Activated naive CD4-positive, alpha-beta T cell treated with Interleukin-2 at 50 U/mL for 16 hours (primary cell): ENCODE measurements at places on chromosomes 16 and 17.

GRCh38 chr17:75181608-75182318, 996 bp downstream of the SUMO2 start:
- DNase-seq: peak; percentile 57

DNA sequence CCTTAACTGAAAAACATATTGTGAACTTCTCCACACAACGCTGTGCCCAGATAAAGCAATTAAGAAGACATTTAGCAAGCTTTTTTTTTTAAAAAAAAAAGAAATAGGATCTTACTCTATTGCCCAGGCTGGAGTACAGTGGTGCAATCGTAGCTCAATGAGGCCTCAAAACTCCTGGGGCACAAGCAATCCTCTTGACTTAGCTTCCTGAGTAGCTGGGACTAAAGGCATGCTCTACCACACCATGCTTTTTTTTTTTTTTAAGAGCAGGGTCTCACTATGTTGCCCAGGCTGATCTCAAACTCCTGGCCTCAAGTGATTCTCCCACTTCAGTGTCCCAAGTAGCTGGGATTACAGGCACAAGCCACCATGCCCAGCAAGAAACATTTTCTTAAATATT, 20.1 kb downstream of the AP1G1 start:
- no peak for DNase-seq

GRCh38 chr17:40095351-40095943, 4.9 kb downstream of the NR1D1 start:
- no peak for DNase-seq

GRCh38 chr16:27712251-27712711, 162.3 kb downstream of the KATNIP start:
- DNase-seq: no peak

- no peak for DNase-seq
Observed at GRCh38 chr16:73179705-73180331, 131.9 kb upstream of the ZFHX3 start.

DNA sequence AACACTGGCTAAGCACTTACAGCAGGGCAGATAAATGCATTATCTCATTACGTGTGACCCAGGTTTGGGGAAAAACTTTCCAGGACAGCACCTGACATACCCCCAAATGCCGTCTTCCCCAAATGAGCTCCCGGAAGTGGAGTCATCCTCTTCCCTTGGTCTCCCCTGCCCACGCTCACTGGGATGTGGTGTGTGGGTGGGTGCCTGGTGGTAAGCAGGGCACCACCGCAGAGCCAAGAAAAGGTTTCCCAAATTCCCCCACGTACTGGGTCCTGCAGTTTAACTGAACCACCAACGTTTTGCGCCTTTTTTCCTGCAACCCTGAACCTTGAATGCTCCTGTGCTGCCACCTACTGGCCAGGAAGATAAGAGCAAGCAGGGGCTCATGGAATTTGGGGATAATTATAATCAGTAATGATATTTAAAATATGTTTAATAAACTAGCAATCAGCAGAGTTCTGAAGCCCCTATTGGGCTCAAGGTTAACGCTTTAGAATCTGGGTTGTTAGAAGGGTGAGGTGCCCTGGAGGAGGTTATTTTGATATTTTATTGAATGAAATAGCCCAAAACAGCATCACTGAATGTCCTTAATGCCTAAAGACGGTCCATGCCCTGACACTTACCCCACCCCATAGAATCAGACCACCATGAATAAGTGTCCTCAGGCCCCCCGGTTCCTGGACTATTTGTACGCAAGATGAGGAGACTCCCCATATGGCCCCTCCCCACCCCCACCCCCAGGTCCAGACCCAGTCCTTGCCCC, 8.0 kb downstream of the SPPL2C start:
- DNase-seq: peak; percentile 65
